ENCODE measurements at places on chromosomes 16 and 17.

DNA sequence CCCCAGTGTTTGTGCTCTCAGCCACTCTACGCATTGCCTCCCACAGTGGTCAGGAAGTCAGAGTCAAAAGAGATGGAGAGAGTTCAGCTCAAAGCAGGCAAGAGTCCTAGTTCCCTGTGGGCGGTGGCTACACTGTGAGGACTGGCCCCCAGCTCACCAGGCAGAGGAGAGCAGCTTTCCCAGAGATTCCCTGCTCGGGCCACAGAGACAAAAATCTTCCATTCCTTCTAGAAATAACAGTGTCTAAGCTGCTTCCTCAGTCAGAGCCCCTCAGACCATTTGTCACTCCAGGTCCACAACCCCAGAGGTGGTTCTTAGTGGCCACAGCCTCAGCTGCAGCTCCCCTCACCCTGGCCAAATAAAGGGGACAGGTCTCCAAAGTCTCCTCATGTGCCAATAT lies 263.0 kb upstream of the RPL38 start:
- DNase-seq, result no peak

- no peak for DNase-seq
Measured at GRCh38 chr17:49552070-49552751, 23.5 kb upstream of the NXPH3 start.

DNA sequence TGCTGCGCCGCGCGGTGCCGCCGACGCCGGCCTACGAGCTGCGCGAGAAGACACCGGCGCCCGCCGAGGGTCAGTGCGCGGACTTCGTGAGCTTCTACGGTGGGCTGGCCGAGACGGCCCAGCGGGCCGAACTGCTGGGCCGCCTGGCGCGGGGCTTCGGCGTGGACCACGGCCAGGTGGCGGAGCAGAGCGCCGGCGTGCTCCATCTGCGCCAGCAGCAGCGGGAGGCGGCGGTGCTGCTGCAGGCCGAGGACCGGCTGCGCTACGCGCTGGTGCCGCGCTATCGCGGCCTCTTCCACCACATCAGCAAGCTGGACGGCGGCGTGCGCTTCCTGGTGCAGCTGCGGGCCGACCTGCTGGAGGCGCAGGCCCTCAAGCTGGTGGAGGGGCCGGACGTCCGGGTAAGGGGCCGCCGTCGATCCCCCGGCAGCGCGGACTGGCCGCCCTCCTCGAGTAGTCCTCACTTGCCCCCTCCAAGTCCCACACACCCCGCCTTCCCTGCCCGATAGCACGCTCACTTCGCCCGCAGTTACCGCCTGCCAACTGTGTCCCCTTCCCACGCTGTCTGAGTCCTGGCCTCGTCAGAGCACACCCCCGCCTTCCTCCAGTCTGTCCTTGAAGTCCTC lies 470 bp downstream of the MLYCD start:
- DNase-seq, result peak; percentile 62

- DNase-seq, result no peak
Measured at GRCh38 chr17:74799097-74799496, 23.0 kb upstream of the NAT9 start.

GRCh38 chr16:80984124-80984892 lies 22.4 kb downstream of the CMC2 start:
- no peak for DNase-seq

DNA sequence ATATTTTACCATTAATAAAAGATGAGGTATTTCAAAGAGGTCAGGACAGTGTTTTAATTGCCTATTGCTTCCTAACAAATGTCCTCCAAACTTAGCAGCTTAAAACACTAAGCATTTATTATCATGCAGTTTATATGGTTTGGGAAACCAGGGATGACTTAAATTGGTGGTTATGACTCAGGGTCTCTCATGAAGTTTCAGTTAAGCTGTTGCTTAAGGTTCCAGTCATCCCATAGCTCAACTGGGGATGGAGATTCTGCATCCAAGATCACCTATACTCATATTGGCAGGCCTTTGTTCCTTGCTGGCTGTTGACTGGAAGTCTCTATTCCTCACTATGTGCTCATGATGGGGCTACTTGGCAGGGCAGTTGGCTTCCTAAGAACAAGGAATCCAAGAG lies 1329.9 kb upstream of the GOT2 start:
- no peak for DNase-seq

DNA sequence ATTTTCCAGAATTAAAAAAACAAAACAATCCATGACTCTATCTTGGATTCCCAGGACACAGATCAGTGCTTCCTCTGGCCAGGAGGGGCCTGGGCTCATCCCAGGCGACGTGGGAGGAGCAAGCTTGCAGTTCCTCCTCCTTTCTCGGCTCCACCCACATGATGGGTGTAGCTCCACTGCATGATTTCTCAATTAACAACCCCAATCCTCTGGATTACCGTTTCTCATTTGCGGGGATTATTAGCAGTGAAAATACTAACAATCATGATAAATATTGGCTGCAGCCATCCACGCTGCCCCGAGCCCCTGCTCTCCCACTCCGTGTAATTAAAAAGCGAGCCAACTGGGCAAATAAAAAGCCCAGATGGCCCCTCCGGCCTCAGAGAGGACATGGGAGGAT lies 46.4 kb upstream of the SDK2 start:
- peak; percentile 29 for DNase-seq

DNA sequence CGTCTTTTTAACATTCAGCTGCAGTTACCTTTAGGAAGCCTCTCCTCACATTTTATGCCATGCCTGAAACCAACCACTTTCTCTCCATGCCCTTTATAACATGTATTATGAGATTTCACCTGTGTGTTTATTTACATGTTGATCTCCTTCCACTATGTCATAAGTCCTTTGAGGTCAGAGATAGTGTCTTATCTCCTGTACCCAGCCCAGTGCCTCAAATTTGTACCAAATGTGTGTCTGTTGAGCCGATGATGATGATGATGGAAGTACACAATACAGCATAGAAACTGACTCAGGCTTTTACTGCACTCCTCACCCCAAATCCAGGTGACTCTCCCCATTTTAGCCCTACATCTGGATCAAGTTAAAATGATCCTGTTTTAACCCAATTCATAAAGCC lies 179.5 kb upstream of the CACNG5 start:
- no peak for DNase-seq

DNA sequence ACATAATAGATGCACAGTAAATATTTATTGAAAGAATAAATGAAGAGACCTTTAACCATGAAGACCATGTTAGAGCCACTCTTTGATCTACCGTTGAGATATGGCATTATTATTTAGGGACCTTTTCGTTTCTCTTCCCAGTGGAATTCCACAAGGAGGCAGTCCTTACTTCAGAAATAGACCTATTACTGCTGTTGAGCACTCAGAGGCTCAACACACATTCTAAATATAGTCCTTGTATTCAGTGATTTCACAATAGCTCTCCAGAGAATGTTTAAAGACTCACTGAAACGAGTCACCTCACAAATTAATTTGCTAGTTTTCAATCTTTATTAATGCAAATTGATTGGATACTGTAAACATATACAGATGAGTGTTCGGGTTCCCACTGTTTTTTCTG lies 603.8 kb downstream of the CDH8 start:
- DNase-seq, result no peak

GRCh38 chr17:83069931-83070742 lies 9.3 kb upstream of the METRNL start:
- DNase-seq, result no peak

DNA sequence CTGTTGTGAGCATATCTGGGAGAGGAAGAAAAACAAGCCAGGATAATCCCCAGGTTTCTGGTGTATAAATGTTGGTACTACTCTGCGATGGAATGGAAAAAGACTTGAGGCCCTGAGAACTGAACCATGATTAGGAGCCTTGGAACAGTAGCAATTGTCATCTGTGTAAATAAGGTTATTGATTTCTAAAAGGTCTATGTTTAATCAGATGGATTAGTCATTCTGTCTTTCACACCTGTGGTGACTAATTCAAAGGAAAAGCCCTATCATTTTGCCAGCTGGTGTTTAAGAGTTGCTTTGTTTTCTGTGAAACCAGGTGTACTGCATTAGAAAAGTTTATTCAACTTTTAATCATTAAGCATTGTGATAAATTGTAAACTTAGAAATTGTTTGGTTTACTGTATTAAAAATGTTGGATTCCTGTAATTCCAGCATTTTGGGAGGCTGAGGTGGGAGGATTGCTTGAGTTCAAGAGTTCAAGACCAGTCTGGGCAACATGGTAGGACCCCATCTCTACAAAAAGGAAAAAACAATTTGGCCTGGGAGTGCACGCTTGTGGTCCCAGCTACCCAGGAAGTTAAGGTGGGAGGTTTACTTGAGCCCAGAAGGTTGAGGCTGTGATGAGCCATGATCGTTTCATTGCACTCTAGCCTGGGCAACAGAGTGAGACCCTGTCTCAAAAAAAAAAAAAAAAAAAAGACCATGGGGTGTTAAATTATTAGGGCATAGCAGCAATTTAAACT lies 29.0 kb upstream of the KPNB1 start:
- DNase-seq, result no peak

- DNase-seq, result no peak
Measured at GRCh38 chr17:36086791-36087190, 3.2 kb downstream of the CCL3 start.

GRCh38 chr16:617855-618254 lies 12.9 kb upstream of the WFIKKN1 start:
- DNase-seq, result no peak

GRCh38 chr17:27746881-27747280 lies 53.4 kb downstream of the NOS2 start:
- no peak for DNase-seq

GRCh38 chr17:63911657-63912100 lies 621 bp upstream of the CSHL1 start:
- peak; percentile 73 for DNase-seq

DNA sequence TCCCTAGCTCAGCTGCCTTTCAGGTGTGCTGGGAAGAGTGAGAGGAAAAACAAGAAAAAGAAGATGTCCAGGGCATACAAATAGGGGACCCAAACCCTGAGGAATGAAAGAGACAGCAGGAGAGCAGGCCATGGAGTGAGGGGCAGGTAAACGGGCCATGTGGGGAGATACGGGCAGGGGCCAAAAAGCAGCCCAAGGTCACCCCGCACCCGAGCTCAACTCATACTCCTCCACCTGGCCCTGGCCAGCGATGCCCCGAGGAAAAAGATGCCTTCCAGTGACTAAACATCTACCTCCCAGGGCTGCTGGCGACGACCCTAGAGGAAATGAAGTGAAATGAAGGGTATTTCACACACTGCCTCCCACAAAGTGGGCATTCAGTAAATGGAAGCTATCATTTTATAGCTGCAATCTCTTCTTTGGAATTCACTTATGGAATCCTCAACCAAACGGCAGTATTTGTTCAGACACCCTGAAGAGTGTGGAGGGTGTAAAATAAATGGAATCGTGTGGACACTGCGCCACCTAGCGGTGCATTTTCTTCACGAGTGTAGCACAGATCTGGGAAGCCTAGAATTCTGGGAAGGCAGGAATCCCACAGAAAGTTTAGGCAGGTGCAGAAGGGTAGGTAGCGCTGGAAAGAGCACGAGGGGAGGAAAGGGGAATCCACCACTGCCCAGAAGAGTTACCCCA lies 14.9 kb downstream of the ELAC2 start:
- DNase-seq, result peak; percentile 69

DNA sequence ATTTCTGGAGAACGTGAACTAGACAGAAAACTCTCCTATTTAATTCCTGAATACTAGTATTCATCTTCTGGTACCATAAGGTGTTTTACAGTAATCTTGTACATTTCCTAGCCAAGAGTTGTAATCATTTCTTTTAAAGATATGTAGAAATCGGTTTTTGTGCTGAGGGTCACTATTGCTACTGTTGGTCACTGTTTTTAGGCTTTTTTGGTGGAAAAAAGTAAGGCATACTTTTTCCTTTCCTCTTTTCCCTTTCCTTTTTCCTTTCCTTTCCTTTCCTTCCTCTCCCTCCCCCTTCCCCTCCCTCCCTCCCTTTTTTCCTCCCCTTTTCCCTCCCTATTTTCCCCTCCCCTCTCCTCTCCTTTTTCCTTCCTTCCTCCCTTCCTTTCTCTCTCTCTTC lies 706.4 kb upstream of the GOT2 start:
- no peak for DNase-seq

DNA sequence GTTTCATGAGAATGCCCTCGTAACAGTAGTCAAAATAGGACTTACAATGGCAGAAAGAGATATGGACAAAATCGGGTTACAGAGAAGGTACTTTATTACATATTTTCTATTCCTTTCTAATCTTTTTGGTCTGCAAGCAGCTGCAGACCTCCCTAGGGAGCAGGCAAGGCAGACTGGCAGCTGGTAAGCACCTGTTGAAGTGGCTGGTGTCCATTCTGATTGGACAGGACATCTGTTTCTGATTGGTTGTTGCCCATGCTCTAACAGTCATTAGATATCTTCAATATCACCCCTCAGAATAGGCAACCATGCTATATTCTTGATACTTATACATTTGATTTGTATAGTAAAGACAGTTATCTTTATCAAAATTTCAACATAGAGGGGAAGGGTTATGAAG lies 606.3 kb downstream of the KCNJ2 start:
- DNase-seq, result no peak

GRCh38 chr17:17937201-17937853 lies 34.9 kb downstream of the TOM1L2 start:
- no peak for DNase-seq

DNA sequence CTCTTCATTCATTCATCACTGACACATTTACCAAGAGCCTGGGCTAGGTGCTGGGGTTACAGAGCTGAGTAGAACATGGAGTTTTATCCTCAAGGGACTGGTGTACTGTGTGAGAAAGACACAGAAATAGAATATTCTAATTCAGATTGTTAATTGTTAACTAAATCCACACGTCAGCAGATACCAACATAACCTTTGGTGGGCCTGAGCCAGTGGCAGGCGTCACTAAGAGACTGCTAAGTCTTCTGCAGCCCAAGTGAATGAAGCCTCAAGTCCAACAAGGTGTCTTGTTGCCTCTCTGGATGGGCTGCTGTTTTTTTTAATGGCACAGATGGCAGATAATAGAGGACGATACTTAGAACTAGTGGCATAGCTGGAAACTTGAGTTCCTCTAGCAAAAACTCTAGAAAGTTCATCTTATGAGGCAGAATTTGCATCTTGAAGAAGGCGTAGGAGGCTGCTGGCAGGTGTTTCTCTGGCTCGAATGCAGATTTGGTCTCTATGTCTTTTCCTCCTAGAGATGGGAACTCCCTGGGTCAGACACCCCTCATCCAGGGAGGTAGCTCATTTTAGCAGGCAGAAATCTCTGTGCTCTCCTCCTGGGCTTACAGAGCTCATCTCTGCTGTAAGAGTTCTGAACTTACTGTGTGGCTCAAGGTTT lies 179.5 kb downstream of the NTN1 start:
- no peak for DNase-seq

DNA sequence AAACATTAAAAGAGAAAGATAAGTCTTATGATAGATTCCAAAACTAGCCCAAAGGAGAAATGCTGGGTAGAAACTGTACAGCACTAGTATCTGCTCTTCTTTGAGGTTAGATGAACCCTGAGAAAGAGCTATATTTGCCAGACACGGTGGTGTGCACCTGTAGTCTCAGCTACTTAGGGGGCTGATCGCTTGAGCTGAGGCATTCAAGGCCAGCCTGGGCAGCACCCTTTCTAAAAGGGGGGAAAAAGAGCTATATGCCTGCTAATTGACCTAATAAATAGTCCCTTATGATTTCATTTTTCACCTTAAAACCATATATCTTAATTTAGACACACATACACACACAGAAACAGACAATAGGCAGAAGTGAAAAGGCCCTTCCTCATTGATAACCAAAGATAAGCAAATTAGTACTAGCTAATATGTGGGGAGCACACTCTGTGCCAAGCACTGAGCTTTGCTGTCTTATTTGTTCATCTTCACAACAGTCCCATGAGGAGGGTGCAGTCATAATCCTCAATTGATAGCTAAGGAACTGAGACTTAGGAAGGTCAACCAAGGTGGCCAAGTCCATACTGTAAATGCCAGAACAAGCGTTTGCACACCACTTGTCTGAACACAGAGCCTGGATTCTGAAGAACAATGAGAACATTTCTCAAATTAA lies 56.6 kb upstream of the NLK start:
- no peak for DNase-seq

Data from HEK293T (cell line).